ENCODE measurements at places on chromosomes 4 and X.

- DNase-seq: no peak
Observed at GRCh38 chr4:153566631-153567150, 100.5 kb downstream of the TMEM131L start.

DNA sequence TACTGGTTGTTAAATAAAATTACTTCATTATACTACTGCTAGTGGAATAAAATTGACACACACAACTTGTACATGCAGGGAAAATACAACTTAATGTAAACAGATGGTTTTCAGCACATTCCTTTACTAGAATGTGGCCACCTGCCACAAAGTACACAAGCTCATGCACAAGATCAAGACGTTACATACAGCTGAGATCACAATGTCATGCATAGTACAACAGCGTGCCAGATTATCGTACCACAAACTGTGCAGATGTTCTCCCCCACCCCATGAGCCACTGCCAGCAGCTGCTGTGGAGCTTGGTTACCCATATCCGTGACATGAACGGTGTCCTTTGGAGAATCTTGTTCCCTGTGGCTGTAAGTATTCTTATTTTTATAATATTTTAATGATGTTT lies 27.7 kb downstream of the FBXO8 start:
- DNase-seq: no peak

- no peak for DNase-seq
Observed at GRCh38 chrX:73877687-73878086, 314.7 kb downstream of the CHIC1 start.

- DNase-seq: no peak
Observed at GRCh38 chrX:87636533-87636932, 118.9 kb downstream of the KLHL4 start.
